ENCODE measurements at places on chromosomes 4 and X. TPM values are rescaled to one million over a fixed set of nuclear protein-coding genes. Genes with fewer than 3 reads are reported as not detected.
A peak's percentile ranks its signal among the peaks of the same experiment; 100 is the strongest.

GRCh38 chr4:16508968-16509367 lies 282.7 kb upstream of the TAPT1 start:
- H3K36me3 ChIP-seq = no peaks in the 10 kb centered on the region
- no peak for DNase-seq
- H3K27ac ChIP-seq = no peak overlapping the region

LONRF3 gene
- total RNA-seq = 15.3 TPM

DNA sequence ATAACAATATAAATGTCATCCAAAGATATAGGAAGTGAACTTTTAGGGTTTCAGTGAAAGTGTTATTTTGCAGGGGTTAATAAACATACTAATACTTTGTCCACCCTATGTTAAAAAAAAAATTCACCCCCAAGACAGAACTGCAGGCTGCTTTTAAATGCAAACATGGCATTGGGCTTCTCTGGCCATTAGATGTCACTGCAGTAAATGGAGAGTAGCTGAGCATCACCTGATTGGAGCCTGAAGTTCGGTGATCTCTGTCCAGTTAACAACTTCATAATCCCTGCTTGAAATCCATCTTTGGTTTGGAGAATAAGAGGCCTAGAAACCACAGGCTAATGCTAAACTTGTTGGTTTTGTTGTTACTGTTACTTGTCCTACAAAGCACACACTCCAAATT lies 18.7 kb downstream of the SLC25A43 start:
- H3K4me3 ChIP-seq = no peak overlapping the region
- no peaks in the 10 kb centered on the region for H3K36me3 ChIP-seq
- H3K27ac ChIP-seq = no peak overlapping the region
- no peak for DNase-seq
- H3K4me1 ChIP-seq = no peaks in the 10 kb centered on the region

ASB5 gene
- total RNA-seq = 69.2 TPM

TLR10 gene
- not detected for total RNA-seq

DNA sequence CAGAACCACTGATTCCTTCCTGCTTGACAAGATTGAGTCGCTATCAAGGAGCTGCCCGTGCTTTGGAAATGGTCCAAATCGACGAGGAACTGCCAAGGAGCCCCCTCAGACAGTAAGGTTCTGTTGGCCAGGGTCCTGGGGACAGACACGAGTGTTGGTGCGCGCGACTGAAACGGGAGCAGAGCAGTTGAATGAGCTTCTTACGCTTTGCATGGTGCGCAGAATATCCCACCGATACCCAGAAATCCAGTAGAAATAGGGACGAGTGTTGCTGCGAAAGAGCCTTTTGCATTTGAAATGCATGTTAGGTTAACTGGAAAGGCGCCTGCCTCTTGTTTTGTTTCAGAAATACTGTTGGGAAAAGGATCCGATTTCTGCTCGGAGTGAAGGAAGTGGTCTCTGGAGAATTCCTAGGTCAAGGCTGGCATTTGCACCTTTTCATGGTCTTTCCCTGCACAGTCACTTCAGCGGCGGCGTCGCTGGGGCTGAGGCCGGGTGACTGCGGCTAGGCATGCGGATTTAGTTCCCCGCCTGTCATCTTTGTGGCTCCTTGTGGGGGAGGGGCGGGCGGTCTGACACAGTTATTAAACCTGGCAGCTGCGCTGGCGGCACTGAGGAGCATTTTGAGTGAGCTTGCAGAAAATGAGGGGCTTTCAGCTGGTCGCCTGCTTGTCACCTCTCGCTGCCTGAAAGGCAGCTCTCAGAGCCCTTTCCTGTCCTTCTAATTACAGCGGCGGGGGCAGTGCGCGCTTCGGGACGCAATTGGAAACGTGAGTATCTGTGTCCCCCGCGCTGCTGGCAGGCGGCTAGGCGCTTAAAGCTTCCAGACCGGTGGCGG lies 51.5 kb upstream of the TRIM2 start:
- H3K36me3 ChIP-seq = no peaks in the 10 kb centered on the region
- H3K4me1 ChIP-seq = no peaks in the 10 kb centered on the region
- H3K27ac ChIP-seq = peak overlapping the region; percentile 46

- DNase-seq = no peak
- no peaks in the 10 kb centered on the region for H3K4me1 ChIP-seq
- H3K27ac ChIP-seq = no peak overlapping the region
- no peaks in the 10 kb centered on the region for H3K36me3 ChIP-seq
- H3K4me3 ChIP-seq = no peak overlapping the region
Measured at GRCh38 chr4:136390824-136391223, 1141.5 kb downstream of the PCDH18 start.

CLIC2 gene
- total RNA-seq = 21.0 TPM

PPA2 gene
- 137 TPM for total RNA-seq

GRCh38 chrX:2697741-2698299 lies 6.7 kb downstream of the CD99 start:
- H3K4me3 ChIP-seq = no peak overlapping the region
- H3K27ac ChIP-seq = peak overlapping the region; percentile 28
- no peaks in the 10 kb centered on the region for H3K27me3 ChIP-seq
- peaks cover 97% of the 10 kb centered on the region for H3K4me1 ChIP-seq
- DNase-seq = no peak
- H3K36me3 ChIP-seq = peaks cover 9% of the 10 kb centered on the region

DNA sequence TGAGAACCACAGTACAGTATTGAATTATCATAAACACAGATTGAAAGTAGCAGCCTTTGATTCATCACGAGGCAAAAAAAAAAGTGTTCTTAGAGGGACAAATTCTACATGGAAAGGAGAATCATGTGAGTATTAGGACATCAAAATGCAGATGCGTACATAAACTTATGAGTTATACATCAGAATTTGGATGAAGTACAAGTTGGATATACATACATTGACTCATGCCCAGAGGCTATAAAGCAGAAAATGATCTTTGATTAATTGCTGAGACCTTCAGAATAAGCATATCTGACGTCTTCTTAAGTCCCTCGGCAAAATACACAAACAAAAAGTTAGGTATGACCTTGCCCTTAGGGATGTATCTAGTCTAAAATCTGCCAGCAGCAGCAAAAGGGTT lies 206.4 kb downstream of the LDB2 start:
- no peaks in the 10 kb centered on the region for H3K27me3 ChIP-seq
- no peak overlapping the region for H3K4me3 ChIP-seq
- H3K4me1 ChIP-seq = peaks cover 25% of the 10 kb centered on the region
- H3K36me3 ChIP-seq = no peaks in the 10 kb centered on the region
- DNase-seq = no peak

GRCh38 chr4:125688841-125689240 lies 374.1 kb downstream of the FAT4 start:
- no peak for DNase-seq
- H3K27ac ChIP-seq = no peak overlapping the region
- H3K36me3 ChIP-seq = no peaks in the 10 kb centered on the region
- H3K4me3 ChIP-seq = no peak overlapping the region
- no peaks in the 10 kb centered on the region for H3K4me1 ChIP-seq
- no peaks in the 10 kb centered on the region for H3K27me3 ChIP-seq

DNA sequence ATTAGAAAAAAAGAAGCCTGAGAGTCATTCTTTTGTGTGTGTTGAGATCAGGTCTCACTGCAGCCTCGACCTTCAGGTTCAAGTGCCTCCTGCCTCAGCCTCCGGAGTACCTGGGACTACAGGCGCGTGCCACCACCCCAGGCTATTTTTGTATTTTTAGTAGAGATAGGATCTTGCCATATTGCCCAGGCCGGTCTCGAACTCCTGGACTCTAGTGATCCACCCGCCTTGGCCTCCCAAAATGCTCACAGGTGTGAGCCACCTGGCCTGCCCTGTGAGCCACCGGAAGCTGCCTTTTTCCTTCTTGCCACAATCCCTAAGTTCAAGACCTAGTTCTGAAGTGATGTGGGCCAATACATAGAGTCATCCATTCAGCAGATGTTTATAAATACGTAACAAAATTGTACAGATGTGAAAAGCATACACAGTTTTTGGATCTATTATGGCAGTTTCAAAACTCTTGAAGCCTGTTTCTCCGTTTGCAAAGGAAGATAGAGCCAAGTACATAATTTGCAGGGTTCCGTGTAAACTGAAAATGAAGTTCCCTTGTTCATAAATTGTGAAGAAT lies 536 bp upstream of the CTSO start:
- DNase-seq = peak; percentile 65
- peak overlapping the region; percentile 96 for H3K27ac ChIP-seq
- H3K4me3 ChIP-seq = peak overlapping the region; percentile 71
- H3K36me3 ChIP-seq = no peaks in the 10 kb centered on the region

- DNase-seq = no peak
- H3K27me3 ChIP-seq = no peaks in the 10 kb centered on the region
- no peak overlapping the region for H3K27ac ChIP-seq
- no peaks in the 10 kb centered on the region for H3K36me3 ChIP-seq
- H3K4me1 ChIP-seq = peaks cover 6% of the 10 kb centered on the region
- H3K4me3 ChIP-seq = no peak overlapping the region
Measured at GRCh38 chr4:138275216-138275615, 33.1 kb upstream of the SLC7A11 start.

- no peak overlapping the region for H3K27ac ChIP-seq
- peak; percentile 45 for DNase-seq
- H3K27me3 ChIP-seq = no peaks in the 10 kb centered on the region
- no peak overlapping the region for H3K4me3 ChIP-seq
- peaks cover 6% of the 10 kb centered on the region for H3K36me3 ChIP-seq
Measured at GRCh38 chrX:47247999-47248320, 15.2 kb downstream of the USP11 start.

GRCh38 chrX:69238887-69239231 lies 73.6 kb upstream of the PJA1 start:
- peaks cover 13% of the 10 kb centered on the region for H3K4me1 ChIP-seq
- H3K27ac ChIP-seq = peak overlapping the region; percentile 70
- no peak overlapping the region for H3K4me3 ChIP-seq

- DNase-seq = no peak
- no peak overlapping the region for H3K27ac ChIP-seq
- no peaks in the 10 kb centered on the region for H3K27me3 ChIP-seq
Measured at GRCh38 chr4:149595500-149595899, 220.1 kb downstream of the IQCM start.

TAF7L gene
- 0.16 TPM for total RNA-seq

GRCh38 chr4:162865102-162865501 lies 301.6 kb downstream of the NAF1 start:
- DNase-seq = no peak
- H3K4me1 ChIP-seq = no peaks in the 10 kb centered on the region
- H3K27ac ChIP-seq = no peak overlapping the region

GRCh38 chrX:21620234-21620633 lies 37.9 kb downstream of the KLHL34 start:
- H3K4me1 ChIP-seq = no peaks in the 10 kb centered on the region
- DNase-seq = no peak
- H3K27ac ChIP-seq = no peak overlapping the region

DNA sequence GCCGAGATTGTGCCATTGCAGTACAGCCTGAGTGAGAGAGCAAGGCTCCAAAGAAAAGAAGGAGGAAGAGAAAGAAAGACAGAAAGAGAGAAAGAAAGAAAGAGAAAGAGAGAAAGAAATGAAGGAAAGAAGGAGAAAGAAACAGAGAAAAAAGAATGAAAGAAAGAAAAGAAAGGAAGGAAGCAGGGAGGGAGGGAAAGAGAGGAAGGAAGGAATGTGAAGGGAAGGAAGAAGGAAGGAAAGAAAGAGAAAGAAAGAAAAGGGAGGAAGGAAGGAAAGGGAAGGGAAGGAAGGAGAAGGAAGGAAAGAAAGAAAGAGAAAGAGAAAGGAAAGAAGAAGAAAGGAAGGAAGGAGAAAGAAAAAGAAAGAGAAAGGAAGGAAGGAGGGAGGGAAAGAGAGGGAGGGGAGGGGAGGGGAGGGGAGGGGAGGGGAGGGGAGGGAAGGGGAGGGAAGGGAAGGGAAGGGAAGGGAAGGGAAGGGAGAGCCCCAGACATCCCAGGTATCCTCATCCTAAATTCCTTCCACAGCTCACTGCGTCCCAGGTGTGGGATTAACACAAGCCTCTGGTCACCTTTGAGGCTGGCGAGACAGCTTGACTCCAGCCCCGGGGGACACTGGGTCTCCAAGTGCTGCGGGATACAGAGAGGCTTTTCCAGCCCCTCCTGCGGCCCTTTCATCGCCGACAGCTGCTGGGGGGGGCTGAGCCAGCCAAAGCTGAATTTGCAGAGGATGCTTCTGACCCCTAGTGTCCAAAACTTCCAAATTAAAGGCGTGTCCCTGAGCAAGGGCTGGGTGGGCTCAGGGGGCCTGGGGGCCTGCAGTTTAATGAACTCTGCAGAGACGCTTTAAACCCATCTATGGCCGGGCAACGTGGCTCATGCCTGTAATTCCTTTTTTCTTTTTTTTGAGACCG lies 24.2 kb upstream of the CSF2RA start:
- peaks cover 2% of the 10 kb centered on the region for H3K27me3 ChIP-seq
- DNase-seq = no peak
- H3K36me3 ChIP-seq = no peaks in the 10 kb centered on the region
- H3K27ac ChIP-seq = no peak overlapping the region
- no peak overlapping the region for H3K4me3 ChIP-seq

Measured in sigmoid colon (tissue), 7 donors.